ENCODE measurements at places on chromosomes 13 and 19.

DNA sequence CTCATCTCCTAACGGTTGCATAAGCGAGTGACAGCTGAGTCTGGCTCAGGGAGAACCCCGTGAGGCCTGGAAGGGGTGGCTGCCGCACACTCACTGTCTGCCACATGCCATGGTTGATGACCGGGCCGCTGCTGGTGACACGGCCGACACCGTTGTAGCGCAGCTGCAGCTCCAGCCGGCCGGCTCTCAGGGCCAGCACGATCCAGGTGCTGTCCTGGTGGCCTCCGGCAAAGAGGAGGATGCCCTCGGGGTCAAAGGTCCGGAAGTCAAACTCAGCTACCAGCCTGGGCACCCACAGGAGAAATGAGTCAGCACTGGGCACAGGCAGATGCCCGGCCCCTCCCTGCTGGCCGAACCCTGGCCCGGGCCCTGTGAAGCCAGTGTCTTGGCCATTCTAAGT is 31.7 kb downstream of the GAS6 start:
- DNase-seq: no peak

- no peak for DNase-seq
Measured at GRCh38 chr13:108950333-108951010, 321.1 kb downstream of the MYO16 start.

DNA sequence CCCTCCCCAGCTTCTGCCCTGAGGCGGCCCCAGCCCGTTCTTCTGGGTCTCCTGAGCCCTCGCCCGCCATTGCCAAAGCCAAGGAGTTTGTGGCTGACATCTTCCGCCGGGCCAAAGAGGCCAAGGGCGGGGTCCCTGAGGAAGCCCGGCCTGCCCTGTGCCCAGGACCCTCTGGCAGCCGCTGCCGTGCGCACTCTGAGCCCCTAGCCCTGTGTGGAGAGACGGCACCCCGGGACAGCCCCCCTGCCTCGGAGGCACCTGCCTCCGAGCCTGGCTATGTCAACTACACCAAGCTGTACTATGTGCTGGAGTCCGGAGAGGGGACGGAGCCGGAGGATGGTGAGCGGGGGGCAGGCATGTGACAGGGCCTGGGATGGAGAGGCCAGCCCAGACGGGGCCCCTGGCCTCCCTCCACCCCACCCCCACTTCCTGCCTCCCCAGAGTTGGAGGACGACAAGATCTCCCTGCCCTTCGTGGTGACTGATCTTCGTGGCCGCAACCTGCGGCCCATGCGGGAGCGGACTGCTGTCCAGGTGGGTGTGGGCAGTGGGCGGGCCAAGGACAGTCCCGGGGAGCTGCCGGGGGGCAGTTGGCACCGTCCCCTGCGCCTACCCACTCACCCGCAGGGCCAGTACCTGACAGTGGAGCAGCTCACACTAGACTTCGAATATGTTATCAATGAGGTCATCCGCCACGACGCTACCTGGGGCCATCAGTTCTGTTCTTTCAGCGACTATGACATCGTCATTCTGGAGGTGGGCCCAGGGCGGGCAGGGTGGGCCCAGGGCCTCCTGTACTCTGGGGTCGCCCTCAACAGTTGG is 7.0 kb downstream of the DCAF15 start:
- DNase-seq: no peak

DNA sequence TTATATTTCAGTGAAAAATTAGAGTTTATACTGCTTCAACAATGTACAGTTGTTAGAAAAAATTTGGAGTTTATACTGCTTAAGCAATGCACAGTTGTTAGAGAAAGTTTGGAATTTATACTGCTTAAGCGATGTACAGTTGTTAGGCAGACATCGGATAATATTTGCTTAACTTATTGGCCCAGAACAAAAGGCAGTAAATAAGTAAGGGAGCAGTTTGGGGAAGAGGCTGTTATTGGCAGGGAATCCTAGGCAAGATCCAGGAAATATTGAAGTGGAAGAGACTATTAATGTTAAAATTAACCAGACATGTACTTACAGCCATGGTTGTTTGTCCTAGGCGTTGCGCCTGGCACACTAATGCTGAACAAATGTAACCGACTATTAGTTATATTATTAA is 166.9 kb downstream of the GPC5 start:
- no peak for DNase-seq

- DNase-seq: no peak
Measured at GRCh38 chr19:46591870-46592269, 9.3 kb upstream of the CALM3 start.
